Kidney (tissue), 22 donors: ENCODE measurements at places on chromosomes 2 and 18. TPM values are rescaled to one million over a fixed set of nuclear protein-coding genes. Genes with fewer than 3 reads are reported as not detected.

The CYP27C1 gene
- 0.35 TPM for total RNA-seq

The RIT2 gene
- not detected for total RNA-seq

The ASAP2 gene
- 54.8 TPM for total RNA-seq

The COPS8 gene
- 40.7 TPM for total RNA-seq

The TMEFF2 gene
- total RNA-seq, result not detected

The ACOXL gene
- total RNA-seq, result 2.0 TPM

DNA sequence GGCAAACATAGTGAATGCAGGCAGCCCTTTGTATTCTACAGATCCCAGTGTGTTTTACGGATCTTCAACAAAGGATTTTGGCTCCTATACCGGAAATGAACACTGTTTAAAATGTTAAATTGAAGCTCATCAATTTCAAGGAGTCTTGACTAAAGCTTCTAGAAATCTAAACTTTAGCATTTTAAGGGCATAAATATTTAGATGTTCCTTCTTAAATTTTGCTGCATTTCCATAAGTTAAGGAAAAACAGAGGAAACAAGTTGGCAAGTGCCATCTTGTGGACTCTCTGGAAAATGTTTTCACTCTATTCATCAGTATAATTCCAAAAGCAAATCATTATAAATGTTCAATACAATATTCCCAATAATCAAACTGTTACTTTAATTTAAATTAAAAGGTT lies 19.6 kb downstream of the CHN1 start:
- DNase-seq, result no peak

- no peak for DNase-seq
These were observed 137.1 kb downstream of the LTBP1 start for GRCh38 chr2:33083699-33084387.

DNA sequence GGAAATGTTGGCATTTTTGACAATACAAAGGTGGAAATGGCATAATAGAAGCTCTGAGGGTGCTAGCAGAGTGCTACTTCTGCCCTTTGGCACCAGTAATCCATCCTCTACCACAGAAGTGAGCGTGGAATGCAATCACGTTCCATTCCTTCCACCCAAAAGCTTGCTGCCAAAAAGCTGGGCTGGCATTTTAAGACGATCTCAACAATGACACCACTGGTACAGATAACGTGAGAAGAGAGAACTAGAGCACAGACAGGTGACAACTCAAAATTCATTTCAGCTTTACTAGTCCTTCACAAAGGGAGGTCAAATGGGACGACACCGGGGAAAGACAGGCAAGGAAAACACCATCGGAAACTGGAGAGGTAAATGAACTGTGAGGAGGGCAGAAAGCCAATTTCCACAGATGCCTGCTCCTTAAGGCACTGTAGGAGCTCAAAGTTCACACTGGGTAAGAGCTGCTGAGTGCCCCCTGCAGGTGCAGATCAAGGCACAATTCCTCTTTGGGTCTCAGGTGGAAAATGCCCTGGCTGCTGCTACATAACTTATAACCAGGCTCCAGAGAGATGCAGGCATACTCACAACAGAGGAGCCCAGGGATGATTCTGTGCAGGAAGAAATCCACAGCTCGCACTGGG lies 50.7 kb upstream of the RNU4ATAC start:
- no peak for DNase-seq

DNA sequence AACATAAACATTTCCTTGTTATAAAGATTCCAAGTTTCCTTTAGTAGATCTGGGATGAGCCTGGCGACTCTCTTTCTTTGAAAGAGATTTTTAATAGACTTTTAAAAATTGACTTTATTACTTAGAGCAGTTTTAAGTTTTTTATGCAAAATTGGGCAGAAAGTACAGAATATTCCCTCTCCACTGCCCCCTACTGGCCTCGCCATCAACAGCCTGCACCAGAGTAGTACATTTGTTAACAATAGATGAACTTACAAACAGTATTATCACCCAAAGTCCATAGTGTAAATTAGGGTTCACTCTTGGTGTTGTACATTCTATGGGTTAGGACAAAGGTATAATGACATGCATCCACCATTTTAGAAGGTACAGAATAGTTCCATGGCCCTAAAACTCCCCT lies 3.9 kb downstream of the MAP3K19 start:
- no peak for DNase-seq
